ENCODE measurements at places on chromosomes 1 and 21. TPM values are rescaled to one million over a fixed set of nuclear protein-coding genes. Genes with fewer than 3 reads are reported as not detected.

KLF17 gene
- not detected for total RNA-seq

- no peaks in the 10 kb centered on the region for H3K27me3 ChIP-seq
- H3K4me3 ChIP-seq, result no peak overlapping the region
- DNase-seq, result peak; percentile 73
- no peaks in the 10 kb centered on the region for H3K36me3 ChIP-seq
- H3K4me1 ChIP-seq, result no peaks in the 10 kb centered on the region
Observed at GRCh38 chr1:219120624-219121544, 52.8 kb upstream of the LYPLAL1 start.

GRCh38 chr1:42258218-42258617, 76.8 kb downstream of the FOXJ3 start:
- H3K4me3 ChIP-seq, result no peak overlapping the region
- H3K36me3 ChIP-seq, result peaks cover 20% of the 10 kb centered on the region
- no peak for DNase-seq
- peaks cover 14% of the 10 kb centered on the region for H3K4me1 ChIP-seq

GRCh38 chr1:154741741-154742495, 128.2 kb downstream of the KCNN3 start:
- H3K4me3 ChIP-seq, result no peak overlapping the region
- no peak overlapping the region for H3K27ac ChIP-seq
- peaks cover 47% of the 10 kb centered on the region for H3K27me3 ChIP-seq
- H3K4me1 ChIP-seq, result 0 out of 2 replicates have a peak, but pooled peaks cover 3% of the 10 kb centered on the region
- peak; percentile 34 for DNase-seq
- H3K36me3 ChIP-seq, result no peaks in the 10 kb centered on the region

- DNase-seq, result no peak
- no peak overlapping the region for H3K4me3 ChIP-seq
Observed at GRCh38 chr1:21552715-21553114, 43.5 kb downstream of the ALPL start.

- no peak overlapping the region for H3K27ac ChIP-seq
- DNase-seq, result no peak
- no peaks in the 10 kb centered on the region for H3K27me3 ChIP-seq
- H3K4me3 ChIP-seq, result no peak overlapping the region
- no peaks in the 10 kb centered on the region for H3K4me1 ChIP-seq
- no peaks in the 10 kb centered on the region for H3K36me3 ChIP-seq
Observed at GRCh38 chr1:210743038-210743437, 390.9 kb downstream of the KCNH1 start.

DNA sequence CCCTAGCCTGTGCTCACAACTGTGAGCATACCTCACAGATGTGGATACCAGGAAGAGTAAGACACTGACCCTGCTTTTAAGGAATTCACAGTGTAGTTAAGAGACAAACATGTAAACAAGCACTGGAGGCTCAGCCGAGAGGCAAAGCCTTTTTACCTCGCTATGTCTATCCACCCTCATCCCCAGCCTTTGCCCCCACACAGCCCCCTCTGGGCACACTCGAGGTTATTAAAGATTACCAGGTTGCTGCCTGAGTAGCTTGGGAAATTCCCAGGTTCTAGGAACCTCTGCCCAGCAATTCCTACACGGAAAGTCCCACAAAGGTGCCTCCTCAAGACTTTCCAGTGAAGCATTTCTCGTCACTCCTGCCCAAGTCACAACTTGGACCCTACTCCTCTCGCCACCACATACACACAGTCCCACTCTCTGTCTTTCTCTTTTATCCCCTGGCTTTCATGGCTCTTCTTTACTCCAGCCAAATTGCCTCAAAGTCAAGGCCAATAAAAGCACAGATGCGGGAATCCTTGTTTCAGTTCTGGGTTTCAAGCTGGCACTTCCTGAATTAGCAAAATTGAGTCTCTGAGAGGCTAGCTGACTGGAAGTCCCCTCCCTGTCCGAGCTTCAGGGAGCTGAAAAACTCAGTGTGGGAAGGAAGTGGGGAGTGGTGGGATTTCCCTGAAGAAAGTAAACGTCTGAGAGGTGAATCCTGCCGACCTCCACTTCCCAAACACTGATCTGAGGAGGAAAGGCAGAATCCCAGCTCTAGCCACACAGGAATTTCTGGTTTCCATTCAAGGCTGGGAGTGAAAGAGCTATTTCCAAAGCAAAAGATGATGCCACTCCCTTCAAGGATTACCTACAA, 7.6 kb downstream of the DENND2D start:
- peaks cover 6% of the 10 kb centered on the region for H3K36me3 ChIP-seq
- H3K27me3 ChIP-seq, result no peaks in the 10 kb centered on the region
- H3K27ac ChIP-seq, result no peak overlapping the region
- no peak for DNase-seq
- H3K4me3 ChIP-seq, result no peak overlapping the region
- peaks cover 3% of the 10 kb centered on the region for H3K4me1 ChIP-seq

GPR61 gene
- total RNA-seq, result not detected

DNA sequence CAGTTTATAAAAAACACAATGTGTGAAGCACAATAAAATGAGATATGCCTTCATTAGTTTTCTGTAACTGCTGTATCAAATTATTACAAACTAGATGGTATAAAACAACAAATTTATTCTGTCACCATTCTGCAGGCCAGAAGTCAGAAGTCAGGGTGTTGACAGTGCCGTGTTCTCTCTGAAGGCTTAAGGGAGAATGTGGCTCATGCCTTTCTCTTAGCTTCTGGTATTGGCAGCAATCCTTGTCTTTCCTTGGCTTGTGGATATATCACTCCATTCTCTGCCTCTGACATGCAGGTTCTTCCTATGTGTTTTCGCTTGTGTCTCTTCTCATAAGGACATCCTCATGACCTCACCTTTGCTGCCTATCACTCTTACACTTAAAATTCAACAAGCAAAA, 10.1 kb downstream of the NEK7 start:
- no peaks in the 10 kb centered on the region for H3K36me3 ChIP-seq
- no peaks in the 10 kb centered on the region for H3K27me3 ChIP-seq
- H3K4me3 ChIP-seq, result no peak overlapping the region
- peaks cover 58% of the 10 kb centered on the region for H3K4me1 ChIP-seq
- DNase-seq, result no peak
- no peak overlapping the region for H3K27ac ChIP-seq

DNA sequence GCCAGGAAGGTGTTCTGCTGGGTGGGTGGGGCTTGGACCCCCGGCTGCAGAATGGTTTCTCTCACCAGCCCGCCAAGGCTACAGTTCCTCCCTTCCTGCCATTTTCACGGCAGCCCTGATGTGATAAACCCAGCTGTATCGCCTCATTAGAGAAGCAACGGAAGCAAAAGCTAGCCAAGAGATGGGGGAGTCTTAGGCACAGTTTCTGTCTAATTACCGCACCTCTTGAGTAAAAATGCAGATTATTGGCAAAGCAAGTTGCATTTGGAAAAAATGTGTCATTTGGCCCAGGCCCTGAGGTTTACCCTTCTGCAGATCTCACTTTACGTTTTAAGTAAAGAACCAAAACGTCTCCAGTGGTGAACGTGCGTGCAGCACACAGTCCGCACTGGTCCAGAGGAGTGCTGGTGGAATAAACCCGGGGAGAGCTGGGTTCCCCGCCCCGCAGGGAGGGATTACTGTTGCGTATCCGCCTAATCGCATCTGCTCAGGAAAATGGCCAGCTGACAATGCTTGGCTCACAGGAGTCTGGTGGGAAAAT, 109.9 kb downstream of the GALNT2 start:
- peak; percentile 86 for DNase-seq
- H3K4me1 ChIP-seq, result peaks cover 17% of the 10 kb centered on the region
- peak overlapping the region; percentile 24 for H3K4me3 ChIP-seq
- H3K27ac ChIP-seq, result peak overlapping the region; percentile 66
- H3K27me3 ChIP-seq, result no peaks in the 10 kb centered on the region

DNA sequence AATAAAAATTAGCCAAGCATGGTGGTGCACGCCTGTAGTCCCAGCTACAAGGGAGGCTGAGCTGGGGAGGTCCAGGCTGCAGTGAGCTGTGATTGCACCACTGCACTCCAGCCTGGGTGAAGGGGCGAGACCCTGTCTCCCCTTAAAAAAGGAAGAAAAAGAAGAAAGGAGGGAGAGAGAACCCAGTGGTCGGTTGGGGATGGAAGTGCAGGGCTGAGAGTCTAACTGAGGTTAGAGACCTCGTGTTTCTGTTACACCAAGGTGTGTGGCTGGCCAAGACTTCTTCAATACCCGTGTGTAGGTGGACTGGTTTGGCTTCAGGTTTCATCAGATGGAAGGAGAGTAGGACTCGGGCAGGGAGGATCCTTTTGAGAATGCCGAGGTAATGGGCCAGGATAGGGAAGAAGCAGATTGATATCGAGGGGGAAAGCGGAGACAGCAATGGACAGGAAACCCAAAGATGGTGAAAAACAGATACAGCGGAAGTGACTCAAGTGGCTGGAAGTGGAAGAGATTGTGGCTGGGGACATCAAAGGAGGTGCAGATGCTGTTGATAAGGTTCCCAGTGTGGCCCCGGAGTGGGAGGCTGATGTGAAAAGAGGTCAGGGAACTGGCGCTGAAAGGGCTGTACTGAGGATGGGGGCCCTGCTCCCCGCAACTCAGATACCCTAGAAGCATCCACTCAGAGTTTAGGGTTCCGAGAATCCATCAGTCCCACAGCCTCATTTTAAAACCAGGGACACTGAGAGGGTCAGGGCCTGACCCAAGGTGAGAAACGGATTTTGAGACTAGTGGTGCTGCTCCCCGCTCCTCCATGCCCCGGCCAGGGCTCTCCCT, 681 bp upstream of the UBXN10 start:
- H3K27ac ChIP-seq, result peak overlapping the region; percentile 95
- peaks cover 60% of the 10 kb centered on the region for H3K4me1 ChIP-seq
- peak overlapping the region; percentile 74 for H3K4me3 ChIP-seq
- peaks cover 5% of the 10 kb centered on the region for H3K36me3 ChIP-seq
- DNase-seq, result peak; percentile 74

DNA sequence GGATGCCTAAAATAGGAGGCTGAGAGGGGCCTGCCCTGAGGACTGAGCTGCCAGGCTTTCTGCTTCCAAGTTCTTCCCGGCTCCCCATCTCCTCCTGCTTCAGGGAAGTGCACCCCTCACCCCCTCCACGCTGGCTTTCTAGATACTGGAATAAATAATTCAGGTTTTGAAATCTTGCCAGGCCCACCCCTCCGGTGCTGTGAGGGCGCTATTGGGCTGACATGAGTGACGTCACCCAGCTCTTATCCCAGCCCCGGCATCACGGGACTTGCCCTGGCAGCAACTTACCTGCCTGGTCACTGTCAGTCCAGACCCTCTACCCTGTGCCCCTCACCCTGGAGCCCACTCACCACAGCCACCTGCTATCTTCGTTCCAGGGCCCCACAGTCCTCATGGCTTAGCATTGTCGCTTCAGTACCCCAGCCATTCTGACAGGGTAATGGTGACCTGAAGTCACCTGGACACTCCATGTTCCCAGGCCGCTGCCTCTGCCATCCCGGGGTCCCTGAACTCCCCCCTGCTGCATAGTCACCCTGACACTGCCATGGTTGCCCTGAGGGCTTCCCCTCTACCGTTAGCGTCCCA, 819 bp upstream of the GPR3 start:
- peak overlapping the region; percentile 96 for H3K4me3 ChIP-seq
- DNase-seq, result peak; percentile 60
- peaks cover 9% of the 10 kb centered on the region for H3K36me3 ChIP-seq

DMBX1 gene
- total RNA-seq, result 3.8 TPM

DNA sequence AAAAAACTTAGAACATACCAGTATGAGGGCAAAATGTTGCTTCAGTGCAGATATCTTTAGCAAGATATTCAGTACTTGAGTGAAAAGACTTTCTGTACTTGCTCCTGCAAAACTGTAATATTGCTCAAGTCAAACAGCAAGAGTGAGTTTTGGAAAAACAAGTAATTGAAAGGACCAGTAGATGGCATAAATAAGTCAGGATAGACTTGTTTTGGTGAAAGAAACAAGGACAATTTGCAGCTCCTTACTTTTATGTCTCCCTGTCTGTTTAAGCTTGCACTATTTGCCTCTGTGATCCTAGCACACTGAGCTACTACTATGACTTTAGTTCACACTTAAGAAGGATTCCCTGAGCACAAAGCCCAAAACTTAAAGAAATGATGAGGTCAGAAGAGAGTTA, 39.1 kb downstream of the IFI44 start:
- H3K36me3 ChIP-seq, result no peaks in the 10 kb centered on the region
- H3K4me3 ChIP-seq, result no peak overlapping the region
- no peak overlapping the region for H3K27ac ChIP-seq
- no peak for DNase-seq
- no peaks in the 10 kb centered on the region for H3K27me3 ChIP-seq

IL19 gene
- total RNA-seq, result not detected

DNA sequence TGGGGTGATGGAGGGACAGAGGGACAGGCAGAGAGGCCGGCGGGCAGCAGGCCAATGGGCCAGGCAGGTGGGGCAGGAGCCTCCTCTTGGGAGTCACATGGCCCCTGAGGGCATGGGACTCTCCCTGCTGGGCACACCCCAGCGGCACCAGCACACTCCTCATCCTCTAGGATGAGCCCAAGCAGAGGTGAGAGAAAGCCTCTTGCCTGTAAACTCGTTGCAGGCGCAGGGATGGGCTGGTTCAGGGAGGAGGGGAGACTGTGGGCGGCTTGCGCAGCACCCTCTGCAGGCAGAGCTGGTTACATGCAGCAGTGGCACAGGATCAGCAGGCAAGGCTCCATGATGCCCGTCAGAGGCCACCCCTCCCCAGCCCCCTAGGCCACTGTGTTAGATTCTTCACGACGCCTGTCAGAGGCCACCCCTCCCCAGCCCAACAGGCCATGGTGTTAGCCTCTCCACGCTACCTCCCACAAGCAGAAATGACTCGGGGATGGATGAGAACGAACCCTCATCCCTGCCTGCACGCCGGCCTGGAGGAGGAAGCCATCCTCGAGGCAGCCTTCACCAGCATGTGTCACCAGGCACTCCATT, 209.7 kb upstream of the VAMP3 start:
- no peak overlapping the region for H3K4me3 ChIP-seq
- peak; percentile 49 for DNase-seq
- H3K4me1 ChIP-seq, result peaks cover 8% of the 10 kb centered on the region
- peaks cover 41% of the 10 kb centered on the region for H3K27me3 ChIP-seq

SPATA21 gene
- total RNA-seq, result not detected

Measured in K562 (cell line).